ENCODE measurements at places on chromosomes 7 and 10. TPM values are rescaled to one million over a fixed set of nuclear protein-coding genes. Genes with fewer than 3 reads are reported as not detected.

DNA sequence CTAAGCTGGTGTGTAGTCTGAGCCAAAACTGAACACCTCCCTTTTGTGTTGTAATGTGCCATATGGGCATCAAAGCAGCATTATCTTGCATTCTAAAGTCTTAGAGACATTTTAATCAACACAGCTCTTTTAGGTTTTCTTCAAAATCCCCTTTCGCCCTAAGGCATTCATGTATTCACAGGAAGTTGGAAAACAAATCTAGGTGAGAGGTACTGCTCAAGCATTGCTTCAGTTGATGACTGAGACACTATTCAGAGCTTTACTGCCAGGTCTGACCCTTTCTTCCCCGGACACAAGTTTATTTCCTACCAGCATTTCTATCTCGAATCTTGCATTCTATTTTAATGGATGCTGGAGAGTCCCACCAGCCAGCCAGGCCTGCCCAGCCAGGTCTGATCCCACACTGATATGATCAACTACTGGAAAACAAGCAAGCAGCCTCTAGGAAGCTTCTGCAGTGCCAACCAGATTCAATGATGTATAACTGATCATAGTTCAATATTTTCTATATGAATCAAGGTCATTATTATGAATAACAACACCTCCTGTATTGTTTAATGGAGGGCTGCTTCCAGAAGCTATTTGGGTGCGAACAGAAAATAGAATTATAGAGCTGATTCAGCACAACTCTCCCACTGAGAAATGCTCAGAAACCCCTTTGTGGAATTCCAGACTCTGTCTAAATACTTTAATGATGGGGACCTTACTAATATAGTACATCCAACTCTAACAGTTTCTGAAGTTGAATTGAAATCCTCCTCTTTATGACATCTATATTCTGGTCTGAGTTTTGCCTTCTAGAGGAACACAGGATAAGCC is 4.0 kb upstream of the BRAF start:
- DNase-seq, result no peak

DNA sequence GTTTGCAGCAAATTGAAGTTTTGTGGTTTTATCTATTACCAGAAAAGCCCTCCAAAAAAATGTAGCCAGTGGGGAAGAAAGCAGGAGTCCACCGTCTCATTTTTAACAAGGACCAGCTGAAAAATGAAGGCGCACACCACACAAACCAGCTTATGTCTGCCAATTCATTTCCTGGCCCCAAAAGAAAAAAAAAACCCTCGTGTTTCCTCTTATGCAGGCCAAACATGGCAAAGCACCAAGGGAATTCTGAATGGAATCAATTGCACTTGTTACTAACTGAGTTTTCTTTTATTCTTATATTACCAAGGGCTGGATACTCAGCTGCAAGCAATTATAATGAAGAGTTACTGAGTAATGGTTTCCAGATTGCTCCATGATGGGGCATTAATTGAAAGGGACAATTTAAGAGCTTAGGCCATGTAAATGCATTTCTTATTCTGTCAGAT is 428.3 kb upstream of the NPVF start:
- DNase-seq, result no peak

GRCh38 chr10:1575481-1576244 is 161.7 kb downstream of the ADARB2 start:
- DNase-seq, result no peak

DNA sequence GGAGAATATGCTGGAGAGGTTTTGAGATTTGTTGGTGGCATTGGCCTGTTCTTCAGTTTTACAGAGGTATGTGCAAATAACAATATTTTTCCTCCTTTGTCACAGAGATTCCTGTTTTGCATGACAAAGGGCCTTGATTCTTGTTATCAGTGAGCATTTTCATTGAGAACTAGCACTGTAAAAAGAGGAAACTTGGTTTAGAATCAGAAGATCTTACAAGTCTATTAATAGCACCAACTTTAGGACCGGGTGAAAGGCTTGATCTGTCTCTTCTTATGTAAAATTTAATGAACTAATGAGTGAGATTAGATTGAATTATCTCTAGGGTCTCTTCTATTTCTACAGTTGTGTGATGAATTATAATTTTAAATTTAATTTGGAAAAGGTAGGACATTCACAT is 25.5 kb downstream of the TSPAN13 start:
- no peak for DNase-seq

DNA sequence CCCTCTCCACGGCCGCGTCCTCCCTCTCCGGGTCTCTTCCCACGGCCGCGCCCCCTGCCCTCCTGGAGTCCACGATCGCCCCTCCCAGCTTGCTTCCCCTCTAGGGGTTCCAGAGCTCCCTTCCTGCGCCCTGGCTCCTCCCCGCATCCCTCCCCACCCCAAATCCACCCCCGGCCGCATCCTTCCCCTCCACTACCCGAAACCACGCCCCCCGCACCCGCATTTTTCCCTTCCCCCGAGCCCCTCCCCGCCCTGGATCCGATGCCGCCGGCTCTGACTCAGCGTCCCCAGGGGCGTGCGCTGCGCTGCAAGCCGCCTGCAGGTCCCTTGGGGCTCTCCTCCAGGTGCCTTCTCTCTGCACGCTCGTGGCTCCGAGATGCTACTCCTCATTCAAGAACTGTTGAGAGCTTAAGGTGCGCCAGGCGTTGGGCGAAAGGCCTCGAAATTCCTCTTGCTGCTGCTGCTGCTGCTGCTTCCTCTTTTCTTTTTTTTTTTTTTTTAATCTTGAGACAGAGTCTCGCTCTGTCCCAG is 372 bp upstream of the TMEM130 start:
- DNase-seq, result peak; percentile 88

TAS2R4 gene
- total RNA-seq, result 0.62 TPM

SEPTIN14 gene
- not detected for total RNA-seq

MXI1 gene
- 75.7 TPM for total RNA-seq

KCNH2 gene
- total RNA-seq, result 0.48 TPM
